ENCODE measurements at places on chromosomes 2 and 18. TPM values are rescaled to one million over a fixed set of nuclear protein-coding genes. Genes with fewer than 3 reads are reported as not detected.

NFE2L2 gene
- 70.0 TPM for total RNA-seq

ERFE gene
- total RNA-seq: 0.69 TPM

CTNNA2 gene
- not detected for total RNA-seq

ANKRD62 gene
- total RNA-seq: not detected

KIF1A gene
- total RNA-seq: 59.3 TPM

GATA6 gene
- 63.2 TPM for total RNA-seq

CGREF1 gene
- total RNA-seq: 9.6 TPM

CTLA4 gene
- not detected for total RNA-seq

B3GNT7 gene
- total RNA-seq: 5.9 TPM

ZSWIM2 gene
- not detected for total RNA-seq

AQP4 gene
- 12.4 TPM for total RNA-seq

CYTIP gene
- 3.8 TPM for total RNA-seq

TBR1 gene
- total RNA-seq: not detected

DNA sequence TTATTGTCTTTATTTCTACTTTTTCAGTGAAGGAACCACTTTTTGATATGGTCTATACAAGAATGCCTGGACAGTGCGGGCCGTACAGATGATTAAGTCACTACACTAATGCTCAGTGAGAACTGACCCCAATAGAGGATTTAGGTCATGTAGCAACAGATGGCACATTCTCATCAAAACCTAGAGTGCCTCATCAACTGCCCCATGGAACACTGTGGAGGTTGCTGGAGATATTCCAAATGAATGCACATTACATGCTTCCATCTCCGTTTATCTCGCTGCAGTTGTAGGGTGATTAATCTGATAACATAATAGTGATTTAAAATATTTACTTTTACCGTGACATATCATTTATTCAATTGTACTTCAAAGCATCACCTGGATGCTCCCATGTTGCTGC, 41.8 kb upstream of the COPS8 start:
- no peak for DNase-seq

DNA sequence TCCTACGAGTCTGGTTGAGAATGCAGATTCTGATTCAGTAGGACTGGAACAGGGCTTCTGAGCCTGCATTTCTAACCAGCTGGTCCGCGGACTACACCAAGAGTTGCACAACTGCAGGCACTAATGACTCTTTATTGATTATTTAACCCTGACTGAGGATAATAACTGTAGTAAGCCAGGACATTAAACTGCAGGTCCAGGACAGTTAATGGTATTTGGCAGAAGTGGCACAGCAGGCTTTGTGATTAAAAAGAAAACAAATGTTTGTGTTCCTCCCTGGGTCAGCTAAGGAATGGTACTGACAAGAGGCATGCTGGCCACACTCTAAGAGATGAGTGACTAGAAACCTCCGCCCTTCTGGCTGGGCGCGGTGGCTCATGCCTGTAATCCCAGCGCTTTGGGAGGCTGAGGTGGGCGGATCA, 59.4 kb downstream of the ALPK2 start:
- no peak for DNase-seq

- no peak for DNase-seq
These were observed 3.5 kb upstream of the RFX8 start for GRCh38 chr2:101478181-101479001.

DNA sequence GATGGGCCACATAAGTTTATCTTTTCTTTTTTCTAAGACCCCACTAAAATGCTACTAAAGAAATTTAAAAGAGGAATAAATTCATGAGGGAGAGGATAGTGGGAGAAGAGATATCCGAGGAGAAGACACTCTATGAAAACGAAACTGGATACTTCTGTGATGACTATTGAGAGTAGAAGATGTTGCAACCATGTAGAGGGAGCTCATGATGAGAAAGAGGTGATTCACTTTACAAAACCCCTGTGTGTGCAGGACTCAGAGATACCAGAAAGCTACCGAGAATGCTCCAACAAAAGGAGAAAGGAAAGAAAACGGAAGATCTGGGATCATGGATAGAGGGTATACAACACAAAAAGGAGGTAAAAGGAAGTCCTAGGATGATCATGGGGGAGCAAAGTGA, 34.9 kb downstream of the SLC38A11 start:
- DNase-seq: no peak

DNA sequence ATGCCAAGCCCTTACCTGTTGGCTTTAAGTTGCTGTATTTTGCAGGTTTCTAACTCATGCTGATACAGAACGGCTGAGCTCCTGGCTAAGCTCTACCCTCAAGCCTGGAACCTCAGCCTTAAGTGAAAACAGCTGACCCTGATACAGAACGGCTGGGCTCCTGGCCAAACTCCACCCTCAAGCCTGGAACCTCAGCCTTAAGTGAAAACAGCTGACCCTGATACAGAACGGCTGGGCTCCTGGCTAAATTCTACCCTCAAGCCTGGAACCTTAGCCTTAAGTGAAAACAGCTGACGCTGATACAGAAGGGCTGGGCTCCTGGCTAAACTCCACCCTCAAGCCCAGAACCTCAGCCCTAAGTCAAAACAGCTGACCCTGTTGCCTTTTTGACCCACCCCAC, 17.6 kb upstream of the DNER start:
- DNase-seq: peak; percentile 73

DNA sequence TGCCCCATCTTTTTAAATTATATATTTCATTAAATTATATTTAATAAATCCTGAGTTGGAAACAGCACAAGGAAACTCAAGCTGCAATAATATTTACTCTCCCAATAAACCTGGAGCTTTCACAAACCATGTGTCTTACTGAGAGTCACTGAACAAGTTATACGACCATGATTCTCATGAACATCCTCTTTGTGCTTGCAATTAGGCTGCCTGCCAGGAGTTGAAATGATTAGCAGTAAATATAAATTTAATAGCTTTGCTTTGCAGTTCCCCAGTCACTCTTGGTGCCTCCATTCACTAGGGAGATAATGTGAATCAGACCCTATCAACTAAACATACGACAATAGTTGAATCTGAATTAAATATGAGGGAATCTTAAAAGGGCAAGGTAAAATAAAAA, 905.1 kb downstream of the NRXN1 start:
- DNase-seq: no peak

- DNase-seq: no peak
These were observed 790.9 kb downstream of the CPS1 start for GRCh38 chr2:211347328-211347727.

- no peak for DNase-seq
These were observed 478.8 kb downstream of the ARHGAP15 start for GRCh38 chr2:143608063-143608423.

DNA sequence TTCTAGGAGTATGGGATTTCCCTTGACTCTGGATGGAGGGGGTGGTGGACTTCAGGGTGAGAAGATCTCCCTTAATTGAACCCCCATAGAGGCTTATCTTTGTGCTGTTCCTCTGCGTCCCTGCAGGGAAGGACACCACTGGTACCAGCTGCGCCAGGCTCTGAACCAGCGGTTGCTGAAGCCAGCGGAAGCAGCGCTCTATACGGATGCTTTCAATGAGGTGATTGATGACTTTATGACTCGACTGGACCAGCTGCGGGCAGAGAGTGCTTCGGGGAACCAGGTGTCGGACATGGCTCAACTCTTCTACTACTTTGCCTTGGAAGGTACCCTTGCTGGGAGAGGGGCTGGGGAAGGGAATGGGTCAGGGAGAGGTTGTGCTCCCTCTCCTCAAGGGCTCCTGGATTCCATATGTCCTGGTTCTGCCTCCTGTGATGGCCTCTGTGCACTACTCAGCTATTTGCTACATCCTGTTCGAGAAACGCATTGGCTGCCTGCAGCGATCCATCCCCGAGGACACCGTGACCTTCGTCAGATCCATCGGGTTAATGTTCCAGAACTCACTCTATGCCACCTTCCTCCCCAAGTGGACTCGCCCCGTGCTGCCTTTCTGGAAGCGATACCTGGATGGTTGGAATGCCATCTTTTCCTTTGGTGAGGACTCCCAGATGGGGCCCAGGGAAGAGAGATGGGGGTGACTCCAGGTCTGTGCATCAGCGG, 19.3 kb downstream of the PRKAG3 start:
- no peak for DNase-seq

- no peak for DNase-seq
These were observed 15.9 kb downstream of the LYPD6 start for GRCh38 chr2:149346272-149346671.

- DNase-seq: no peak
These were observed 357.7 kb upstream of the HNRNPA3 start for GRCh38 chr2:176854878-176855277.

DNA sequence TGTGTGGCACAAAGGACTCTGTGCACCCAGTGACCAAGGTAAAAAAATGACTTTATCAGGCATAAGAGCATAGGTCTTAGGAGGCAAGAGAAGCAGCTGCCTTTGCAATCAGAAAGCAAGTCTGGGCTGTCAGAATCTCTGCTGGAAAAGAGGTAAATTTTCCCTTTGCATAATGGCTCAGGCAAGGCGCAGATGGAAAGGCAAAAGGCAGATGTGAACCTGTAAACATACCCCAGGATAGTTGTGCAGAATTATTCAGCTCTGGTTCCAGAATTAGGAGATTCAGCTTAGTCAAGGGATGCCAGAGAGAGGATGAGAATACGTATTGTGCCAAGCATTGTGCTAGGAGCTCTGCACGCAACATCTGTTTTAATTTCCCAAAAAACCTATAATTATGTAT, 258.7 kb downstream of the CLIP4 start:
- DNase-seq: no peak

DNA sequence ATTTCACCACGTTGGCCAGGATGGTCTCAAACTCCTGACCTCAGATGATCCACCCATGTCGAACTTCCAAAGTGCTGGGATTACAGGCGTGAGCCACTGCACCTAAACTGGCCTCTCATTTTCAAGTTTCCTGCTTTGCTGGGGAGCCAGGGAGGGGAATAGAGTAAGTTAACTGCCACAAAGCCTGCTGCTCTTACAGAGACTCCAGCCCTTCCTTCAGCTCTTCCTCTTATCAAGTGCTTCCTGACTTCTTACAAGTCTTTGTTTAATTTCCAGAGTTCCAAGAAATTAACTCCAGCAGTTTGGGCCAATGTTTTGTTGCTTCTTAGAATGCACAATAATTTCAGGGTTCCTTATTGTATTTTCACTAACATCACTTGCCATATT, 24.3 kb upstream of the UBE2F start:
- no peak for DNase-seq

GRCh38 chr2:86592547-86593230, 29.4 kb upstream of the CHMP3 start:
- peak; percentile 37 for DNase-seq

DNA sequence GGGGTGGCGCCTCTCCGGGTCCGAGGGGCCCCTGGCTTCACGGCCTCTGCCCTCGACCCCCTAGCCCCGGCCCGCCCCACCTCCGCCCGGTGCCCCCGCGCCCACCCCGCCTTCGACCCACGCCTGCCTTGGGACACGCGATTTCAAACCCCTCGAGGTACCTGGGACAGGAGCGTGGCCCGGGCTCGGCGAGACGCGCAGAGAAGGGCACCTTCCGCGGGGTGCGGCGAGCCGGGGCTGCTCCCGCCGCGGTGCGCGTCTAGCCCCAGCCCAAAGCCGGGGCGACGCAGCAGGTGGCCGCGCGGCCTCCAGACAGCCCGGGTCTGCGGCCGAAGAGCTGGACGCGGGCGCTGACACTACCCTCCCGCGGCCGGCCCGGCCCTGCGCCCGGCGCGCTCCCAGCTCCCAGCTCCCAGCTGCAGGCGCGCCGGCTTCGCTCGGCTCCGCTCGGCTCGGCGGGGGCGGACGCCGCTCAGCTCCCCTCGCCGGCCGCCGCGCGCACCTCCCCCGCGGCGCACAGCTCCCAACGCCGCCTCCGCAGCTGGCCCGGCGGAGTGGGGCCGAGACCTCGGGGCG, at the start of gene CRACDL:
Gene CRACDL (minus strand): TSS at position 449 of the 576 bp plus-strand sequence. CDS start 89,425 bp downstream, outside the sequence.
- no peak for DNase-seq

DNA sequence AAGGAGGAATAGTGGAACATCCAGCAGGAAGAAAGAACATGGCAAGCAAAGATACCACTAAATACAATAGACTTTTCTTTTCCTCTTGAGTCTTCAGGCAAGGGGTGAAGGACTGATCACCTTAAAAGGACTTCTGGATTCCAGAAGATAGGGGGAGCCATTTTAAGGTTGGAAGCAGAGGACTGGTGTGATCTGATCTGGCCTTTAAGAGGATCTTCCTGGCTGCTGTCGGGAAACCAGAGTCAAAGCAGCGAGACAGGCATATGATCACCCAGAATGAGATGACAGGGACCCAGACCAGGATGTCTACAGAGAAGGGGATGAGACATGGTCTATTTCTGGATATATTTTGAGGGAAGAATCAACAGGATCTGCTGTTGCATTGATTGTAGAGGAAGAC, 558.0 kb downstream of the STK39 start:
- no peak for DNase-seq

DNA sequence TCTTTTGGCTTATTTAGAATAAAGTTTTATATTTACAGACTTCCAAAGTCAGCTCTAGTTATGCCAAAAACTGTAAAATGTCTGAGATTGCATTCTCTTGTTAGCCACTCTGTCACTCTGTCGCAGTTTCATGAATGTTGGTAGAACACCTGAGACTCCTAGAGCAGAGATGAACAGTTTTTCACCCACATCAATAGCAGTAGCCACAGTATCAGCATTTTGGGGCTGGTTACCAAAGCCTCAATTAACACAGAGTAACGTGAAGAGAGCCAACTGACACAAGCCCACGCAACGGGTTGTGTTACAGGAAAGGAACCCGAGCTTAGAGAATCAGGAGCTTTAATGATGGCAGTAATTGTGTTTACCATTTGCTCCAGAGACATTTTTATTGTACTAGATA, 443.0 kb upstream of the SLC39A10 start:
- DNase-seq: no peak

- no peak for DNase-seq
These were observed 8.7 kb downstream of the TMEM169 start for GRCh38 chr2:216090369-216090786.

DNA sequence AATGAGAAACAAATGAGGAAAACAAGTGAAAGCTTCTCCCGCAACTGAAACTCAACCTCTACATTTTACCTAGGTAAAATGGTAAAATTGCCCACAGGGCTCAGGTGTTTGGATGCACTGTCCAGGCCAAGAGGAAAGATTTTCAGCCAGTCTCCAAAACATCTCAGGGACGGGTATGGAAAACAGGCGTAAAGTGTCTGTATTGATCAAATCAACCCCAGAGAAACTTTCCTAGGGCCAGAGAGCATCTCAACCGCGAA, 361 bp upstream of the HAT1 start:
- DNase-seq: no peak

DNA sequence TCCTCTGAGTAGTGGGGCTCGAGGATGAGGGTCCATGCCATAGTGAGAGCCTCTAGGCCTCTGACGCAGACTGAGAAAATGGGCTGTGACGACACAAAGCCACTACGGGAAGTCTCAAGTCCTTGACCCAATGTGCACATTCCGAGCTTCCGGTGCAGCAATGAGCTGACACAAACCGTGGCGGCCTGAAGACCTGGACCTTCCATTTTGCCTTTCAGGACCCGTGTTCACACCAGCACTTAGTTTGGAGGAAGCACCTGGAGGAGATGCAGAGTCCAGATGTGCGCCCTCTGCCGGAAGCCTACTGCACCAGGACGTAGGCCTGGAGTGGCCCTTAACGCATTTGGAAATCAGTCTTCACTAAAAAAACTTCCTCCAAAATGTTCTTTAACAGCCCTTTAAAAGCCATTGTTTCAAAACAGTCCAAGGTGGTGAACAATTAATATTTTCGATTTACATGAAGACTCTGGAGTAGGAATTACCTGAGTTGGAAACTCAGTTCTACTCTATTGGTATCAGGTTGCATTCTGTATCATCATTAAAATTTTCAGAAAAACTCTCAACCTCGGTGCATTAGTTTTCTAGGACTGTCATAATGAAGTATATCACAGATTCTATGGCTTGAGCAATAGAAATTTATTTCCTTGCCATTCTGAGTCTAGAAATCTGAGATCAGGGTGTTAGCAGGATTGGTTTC, 33.9 kb downstream of the BMP10 start:
- peak; percentile 91 for DNase-seq
